ENCODE measurements at places on chromosomes 2 and 18.
A peak's percentile ranks its signal among the peaks of the same experiment; 100 is the strongest.

DNA sequence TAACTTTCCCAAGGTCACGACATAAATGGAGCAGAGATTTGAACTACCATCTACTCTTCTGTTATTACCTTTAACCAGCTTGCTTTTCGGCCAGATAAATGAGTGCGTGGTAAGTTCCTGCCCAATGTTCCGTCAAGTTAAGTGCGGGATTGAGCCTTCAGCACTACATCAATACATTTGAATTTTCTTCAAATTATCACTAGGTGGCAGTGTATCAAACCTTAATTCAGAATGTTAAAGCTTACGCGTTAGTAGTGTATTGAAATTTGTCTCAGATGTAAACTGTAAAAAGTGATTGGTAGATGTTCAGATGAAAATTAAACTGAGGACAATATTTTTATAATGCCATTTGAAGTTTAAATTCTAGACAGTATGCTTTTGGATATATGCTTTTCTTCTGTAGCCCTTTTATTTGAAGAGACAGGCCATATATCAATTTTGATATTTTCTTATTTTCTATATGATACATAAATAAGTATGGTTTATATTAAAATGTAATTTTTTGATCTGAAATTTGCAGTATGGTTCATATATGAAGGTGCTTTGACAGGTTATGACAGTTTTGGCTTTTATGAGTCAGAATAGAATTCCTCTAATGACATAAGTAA lies 681.3 kb downstream of the ADCYAP1 start:
- peak; percentile 68 for DNase-seq

GRCh38 chr2:46679761-46680160 lies 200.4 kb downstream of the TMEM247 start:
- no peak for DNase-seq

- no peak for DNase-seq
Measured at GRCh38 chr2:57740891-57741290, 305.7 kb upstream of the VRK2 start.

DNA sequence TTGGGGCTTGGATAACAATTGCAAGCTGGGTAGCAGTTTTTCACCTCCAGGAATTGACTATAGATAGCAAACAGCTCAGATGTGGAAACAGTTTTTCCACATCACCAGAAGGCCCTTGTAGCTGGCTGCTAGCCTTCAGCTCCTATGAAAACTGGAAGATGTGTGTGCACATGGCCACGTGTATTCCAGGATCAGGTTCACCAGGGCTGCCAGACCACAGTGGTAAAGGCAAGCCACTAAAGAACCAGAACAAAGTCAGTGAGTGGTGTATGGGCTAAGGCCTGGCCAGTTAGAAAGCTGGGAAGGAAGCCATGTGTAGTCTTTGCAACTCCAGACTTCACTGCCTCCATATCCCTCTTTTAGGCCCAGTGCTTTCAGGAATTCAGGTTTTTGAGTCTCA lies 12.9 kb downstream of the LRRTM1 start:
- DNase-seq: no peak

DNA sequence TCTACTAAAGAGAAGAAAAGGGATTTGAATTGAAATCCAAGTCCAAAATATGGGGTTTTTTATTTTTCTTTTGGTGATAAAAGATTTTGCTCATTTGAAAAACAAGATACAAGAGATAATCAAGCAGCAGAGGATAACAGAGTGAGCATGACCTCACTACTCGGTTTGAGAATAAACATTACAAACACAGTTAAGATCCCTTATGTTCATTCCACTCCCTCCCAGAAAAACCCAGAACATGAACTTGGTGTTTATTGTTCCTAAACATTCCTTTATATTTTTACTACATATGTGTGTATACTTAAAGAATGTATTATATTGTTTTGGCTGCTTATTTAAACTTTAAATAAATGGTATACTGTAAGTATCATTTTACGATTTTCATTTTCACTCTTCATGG lies 146.6 kb upstream of the CHAC2 start:
- no peak for DNase-seq

DNA sequence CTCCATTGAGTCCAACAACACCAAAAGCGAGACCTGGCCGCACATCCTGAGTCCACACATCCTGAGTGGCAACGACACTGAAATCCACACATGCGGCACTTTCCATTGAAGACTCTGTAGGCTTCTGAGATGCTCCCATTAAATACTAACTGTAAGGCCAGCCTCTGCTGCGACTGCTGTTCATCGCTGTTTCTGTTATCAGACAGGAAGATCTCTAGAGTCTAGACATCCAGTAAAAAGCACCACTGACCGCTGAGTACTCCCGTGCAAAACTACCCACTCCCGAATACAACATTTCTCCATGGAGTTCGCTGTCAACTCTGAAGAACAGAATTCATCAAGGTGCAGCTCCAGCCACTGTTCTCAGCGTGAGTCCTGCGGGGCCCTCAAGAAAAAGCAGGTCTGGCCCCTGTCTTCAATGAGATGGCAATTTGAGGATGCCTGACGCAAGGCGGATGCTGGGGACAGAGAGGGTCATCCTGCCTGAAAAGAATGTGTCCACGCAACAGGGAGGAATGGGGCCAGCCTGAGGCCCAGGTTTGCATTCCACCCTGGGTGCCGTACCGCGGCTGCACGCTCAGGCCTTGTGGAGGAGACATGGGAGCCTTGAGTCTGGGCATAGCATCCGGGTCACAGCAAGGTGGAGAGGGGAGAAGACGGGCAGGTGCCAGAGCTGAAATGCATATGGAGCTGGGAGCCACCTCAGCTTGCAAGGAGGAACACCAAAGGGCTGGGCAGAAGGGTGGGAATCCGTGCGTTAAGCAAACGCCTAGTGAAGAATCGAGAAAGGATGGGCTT lies 61.9 kb downstream of the ZNF516 start:
- no peak for DNase-seq

DNA sequence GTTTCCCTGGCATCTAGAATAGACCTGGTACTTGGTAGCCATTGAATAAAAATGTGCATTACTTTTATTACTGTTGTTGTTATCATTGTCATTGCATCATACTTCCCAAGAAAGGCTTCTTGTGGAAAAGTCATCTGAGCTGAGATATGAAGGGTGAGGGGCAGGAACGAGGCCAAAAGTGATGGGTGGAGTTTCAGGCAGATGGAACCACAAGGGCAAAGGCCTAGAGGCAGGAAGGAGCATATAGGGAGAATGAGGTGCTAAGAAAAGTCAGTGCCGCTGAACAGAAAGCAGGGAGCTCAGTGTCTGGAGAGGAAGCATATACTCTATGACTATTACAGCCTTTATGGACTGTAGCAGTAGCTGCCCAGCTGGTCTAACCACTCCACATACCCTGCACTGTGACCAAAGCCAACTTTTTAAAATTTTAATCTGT lies 219.3 kb downstream of the SPP2 start:
- DNase-seq: no peak

- DNase-seq: peak; percentile 4
Measured at GRCh38 chr18:79856119-79857007, 58.6 kb downstream of the KCNG2 start.
